Aorta (tissue), 5 donors: ENCODE measurements at places on chromosomes 3 and 15. TPM values are rescaled to one million over a fixed set of nuclear protein-coding genes. Genes with fewer than 3 reads are reported as not detected.
A peak's percentile ranks its signal among the peaks of the same experiment; 100 is the strongest.

DNA sequence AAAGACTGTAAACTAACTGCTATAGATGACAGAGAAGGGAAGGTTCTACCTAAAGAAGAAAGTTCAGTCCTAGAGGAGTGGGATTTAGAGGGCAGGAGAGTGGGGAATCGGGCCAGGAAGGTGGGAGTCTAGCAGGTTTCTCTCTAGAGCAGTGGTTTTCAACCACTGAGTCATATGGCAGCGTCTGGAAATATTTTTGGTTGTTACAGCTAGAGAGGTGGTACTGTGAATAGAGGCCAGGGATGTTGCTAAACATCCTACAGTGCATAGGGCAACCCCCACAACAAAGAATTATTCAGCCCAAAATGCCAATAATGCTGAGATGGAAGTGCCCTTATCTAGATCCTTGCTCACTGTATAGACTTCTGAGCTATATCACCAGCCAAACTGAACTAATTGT lies 28.7 kb downstream of the ATP1B3 start:
- no peak for DNase-seq

- DNase-seq = no peak
These were observed 159.4 kb upstream of the UBE2E1 start for GRCh38 chr3:23646184-23646920.

GRCh38 chr3:65967451-65967850 lies 71.3 kb downstream of the MAGI1 start:
- no peak for DNase-seq

DNA sequence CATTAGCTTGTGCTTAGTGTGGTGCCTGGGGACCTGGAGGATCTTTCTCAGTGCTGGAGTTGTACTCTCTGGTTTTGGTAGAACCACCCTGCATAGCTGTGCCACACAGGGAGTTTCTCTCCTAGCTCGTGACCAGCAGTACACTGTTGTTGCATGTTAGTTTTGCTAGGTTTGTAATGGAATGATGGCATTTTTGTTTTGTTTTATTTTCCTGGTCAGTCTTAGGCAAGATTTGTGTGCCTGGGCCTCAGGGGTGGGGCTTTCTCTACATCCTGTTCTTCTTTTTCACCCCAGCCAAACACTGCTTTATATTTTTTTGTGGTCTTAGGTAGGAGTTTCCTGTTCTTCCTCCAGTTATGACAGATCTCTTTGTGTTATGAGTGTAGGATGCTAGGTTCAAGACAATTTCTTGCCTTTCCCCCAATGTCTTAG lies 534.5 kb upstream of the KCNMB2 start:
- DNase-seq = no peak

DNA sequence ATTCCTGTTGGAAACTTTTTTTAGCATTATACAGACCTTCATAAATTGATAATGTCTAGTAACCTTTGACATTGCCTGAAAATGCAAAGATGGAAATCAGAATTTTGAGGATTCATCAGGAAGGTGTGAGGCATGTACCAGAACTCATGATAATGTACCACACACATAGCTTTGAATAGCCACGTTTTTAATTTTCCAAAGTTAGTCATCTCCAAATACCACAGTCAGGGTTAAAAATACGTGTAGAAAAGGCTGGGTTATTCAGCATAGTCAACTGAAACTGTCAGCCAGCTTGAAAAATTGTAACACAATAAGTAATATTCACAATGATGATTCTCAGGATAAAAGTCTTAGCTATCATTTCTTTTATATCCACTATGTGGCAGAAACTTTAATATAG lies 102.0 kb upstream of the THRB start:
- DNase-seq = no peak

DNA sequence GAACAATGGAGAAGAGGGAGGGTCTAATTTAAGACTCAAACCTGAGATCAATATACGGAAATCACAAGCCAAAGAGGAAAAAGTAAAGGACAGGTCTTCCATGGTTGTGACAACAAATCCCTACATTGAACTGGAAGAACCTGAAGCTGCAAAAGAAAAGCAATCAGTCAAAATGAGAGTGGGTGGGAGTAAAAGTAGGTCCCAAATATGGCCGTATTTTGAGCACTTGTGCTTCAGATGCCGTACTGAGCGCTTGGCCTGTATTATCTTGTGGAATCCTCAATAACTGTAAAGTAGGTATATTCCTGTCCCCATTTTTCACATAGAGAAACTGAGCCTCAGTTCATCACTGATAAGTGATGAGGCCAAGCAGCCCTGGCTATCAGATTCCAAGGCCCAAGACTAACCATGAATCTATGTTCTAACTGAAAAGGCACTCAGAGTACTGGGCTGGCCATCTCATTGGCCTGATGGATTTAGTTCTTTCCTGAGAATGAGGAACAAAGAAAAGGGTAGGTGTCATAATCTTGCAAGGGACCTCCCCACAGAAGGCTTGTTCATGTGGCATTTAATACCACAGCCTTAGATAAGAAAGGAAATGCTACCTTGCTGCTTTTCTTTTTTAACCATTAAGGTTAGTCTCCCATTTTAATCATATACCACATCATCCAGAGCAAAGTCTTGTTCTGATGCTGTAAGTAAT lies 52.5 kb downstream of the LRRN1 start:
- no peak for DNase-seq

DNA sequence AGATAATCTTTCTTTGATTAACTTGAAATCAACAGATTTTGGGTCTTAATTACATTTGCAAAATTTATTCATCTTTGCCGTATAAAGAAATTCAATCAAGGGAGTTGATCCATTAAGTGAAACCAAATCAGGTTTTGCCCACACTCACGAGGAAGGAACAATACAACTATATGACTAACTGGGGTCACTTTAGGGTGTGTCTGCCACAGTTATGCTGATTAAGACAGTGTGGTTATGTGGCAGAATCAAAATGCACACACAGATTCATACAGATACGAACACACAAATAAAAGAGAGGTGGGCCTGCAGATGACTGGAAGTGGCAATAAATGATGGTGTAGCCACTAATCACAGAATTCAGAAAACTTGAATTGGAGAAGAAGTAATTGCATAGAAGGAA lies 543.5 kb downstream of the GABRG3 start:
- DNase-seq = no peak

- no peak for DNase-seq
These were observed 536.7 kb downstream of the FOXP1 start for GRCh38 chr3:71046791-71047190.

GRCh38 chr15:89820666-89821611 lies 6.3 kb upstream of the ANPEP start:
- peak; percentile 71 for DNase-seq

DNA sequence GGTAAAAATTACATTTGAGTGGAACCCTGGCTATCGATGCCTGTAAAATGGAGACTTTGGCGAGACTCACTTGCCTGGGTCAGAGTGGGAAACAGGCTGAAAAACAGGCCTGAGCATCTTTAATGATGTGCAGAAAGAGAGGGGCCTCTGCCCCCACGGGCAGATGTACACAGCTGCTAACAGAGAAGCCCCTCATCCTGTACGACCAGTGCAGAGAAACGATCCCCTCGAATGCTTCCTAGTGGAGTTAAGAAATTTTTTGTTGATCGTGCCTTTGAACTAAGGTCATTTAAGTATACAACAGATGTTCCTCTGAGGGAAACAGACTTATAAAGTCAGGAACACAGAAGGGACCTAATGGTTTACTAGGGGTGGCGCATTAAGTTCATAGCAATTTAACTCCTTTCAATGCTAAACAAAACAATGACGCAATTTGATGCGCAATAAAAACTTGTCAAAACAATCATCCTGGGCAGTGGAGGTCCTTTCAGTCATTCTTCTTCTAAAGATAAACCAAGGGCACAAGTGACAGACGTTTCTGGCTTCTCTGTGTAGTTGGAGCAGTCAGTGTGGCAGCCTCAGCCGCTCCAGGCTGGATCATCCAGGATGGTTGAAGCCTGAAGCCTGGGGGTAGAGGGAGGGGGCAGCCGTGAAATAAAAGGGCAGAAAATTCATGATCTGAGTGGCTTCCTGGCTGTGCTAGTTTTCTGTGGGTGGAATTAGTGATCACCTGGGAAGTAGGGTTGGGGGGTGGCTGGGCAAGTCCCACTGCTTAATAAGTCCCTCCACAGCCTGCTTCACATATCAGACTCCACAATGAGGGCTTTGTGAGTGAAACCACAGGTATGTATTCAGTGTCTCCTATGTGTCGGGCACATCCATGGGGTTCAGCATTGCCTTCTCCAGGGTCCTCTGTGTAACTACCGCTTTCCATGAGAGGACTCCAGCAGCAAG lies 50.8 kb upstream of the MRPS22 start:
- no peak for DNase-seq

GRCh38 chr3:142243134-142243533 lies 17.7 kb upstream of the GK5 start:
- no peak for DNase-seq

DNA sequence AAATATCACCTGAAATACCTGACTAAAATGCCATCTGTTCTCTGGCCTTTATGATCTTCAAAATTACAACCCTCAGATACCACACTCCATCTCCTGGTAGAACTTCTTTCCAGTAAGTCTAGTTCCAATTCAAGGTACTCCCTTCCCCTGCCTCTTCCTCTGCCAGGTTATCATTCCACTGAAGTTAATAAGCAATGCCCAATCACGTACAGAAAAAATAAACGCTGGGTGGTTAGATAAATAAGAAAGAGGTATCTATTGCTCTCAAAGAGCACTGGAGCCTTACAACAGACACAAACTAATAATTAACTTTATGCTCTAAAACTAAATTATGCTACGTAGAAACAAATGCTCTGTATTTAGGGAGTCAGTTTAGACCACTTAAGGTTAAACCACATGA lies 112.5 kb downstream of the MYO9A start:
- DNase-seq = no peak

GRCh38 chr15:48976444-48977088 lies 12.8 kb upstream of the SHC4 start:
- DNase-seq = peak; percentile 79

DNA sequence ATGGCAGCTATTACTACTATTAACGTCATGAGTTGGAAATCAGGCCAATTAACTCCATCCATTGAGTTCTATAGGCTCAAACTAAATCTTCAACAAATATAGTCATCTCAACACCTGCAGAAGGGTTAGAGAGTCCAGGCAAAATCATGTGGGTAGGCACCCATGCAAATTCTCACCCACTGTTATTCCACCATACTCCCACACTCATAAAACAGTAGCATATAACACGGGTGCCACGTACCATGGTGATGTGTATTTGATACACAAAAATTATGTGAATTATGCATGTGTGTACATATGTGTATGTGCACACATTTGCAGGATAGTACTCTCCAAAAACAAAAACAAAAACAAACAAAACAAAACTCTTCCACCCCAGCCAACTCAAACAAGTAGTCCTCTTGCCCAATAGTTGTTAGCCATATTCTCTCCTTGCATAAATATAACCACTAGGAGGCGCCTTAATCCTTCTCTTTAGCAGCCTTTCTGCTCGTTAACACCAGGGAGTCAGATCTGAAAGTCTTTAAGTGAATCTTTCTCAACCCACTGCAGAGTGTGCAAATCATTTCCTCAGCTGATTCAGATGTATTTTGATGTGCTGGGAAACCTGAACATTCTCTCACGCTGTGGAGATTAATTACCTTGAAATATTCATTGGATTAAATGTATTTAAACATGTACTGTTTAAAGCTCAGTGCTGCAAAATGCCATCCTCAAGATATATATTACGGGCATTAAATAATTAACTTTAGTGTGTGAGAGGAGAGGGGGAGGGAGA lies 38.0 kb upstream of the COPB2 start:
- no peak for DNase-seq

- no peak for DNase-seq
These were observed 54.2 kb downstream of the PIK3R4 start for GRCh38 chr3:130692455-130692854.

DNA sequence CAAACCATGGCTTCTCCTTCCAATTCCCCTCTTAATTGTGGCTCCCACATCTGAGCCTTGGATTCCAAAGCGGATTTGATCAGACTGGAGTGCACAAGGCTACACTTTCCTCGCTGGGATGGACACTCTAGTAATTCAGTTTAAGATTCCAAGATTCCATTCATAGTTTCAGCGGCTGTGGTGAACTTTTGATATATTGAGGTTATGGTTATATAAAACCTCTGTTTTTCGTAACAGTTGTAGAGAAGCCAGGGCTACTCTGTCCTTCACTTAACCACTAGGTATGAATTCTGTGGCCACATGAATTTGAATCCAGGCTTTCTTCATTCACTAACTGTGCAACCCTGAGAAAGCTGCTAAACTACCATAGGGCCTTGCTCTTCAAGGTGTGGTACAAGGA lies 67.9 kb upstream of the KY start:
- no peak for DNase-seq

DNA sequence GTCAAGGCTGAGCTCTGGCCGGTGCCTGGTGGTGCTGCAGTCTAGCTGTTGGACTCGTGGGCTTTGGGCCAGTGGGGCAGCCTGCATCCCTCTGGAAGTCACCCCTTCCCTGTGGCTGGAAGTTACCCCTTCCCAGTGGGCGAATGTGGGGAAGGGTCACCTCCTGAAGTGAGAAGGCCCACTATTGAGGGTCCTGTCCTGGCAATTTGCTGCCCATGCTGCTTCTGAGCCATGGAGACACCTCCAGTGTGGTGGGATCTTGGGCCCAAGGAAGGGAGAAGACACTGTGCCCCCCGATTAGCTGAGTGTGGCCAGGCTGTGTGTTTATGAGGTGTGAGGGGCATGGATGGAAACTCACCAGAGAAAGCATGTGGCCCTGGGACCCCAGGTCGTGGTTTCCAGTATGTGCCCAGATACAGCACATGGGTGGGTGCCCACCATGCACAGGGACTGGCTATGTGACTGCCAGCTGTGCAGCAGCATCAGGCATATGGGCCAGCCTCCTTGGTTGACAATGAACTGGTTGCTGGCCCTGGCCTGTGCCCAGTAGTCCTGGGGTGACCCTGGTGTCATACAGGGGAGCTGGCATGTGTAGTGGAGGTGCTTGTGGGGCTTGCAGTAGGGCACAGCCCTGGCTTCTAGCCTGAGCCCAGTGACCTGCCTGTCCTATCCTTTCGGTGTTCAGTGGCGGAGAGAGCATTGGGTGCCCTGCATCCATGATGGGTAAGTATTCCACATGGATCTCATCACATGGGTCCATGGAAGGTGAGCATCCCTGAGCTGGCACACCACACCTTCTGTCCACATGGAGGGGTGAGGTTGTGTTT lies 221.2 kb downstream of the SNRPN start:
- peak; percentile 19 for DNase-seq

- no peak for DNase-seq
These were observed 7.3 kb downstream of the GPR149 start for GRCh38 chr3:154422694-154423093.

GRCh38 chr15:64349375-64349774 lies 6.6 kb downstream of the CSNK1G1 start:
- DNase-seq = no peak

GRCh38 chr3:187022403-187023029 lies 92.2 kb downstream of the ST6GAL1 start:
- DNase-seq = no peak

- no peak for DNase-seq
These were observed 87.8 kb downstream of the ADCY5 start for GRCh38 chr3:123361071-123361470.

The PRSS50 gene
- not detected for total RNA-seq

The GLDN gene
- 23.0 TPM for total RNA-seq

The CCRL2 gene
- 3.1 TPM for total RNA-seq

The MTFMT gene
- 11.3 TPM for total RNA-seq

The SCG3 gene
- not detected for total RNA-seq

The CPNE9 gene
- total RNA-seq = not detected

The CPA3 gene
- total RNA-seq = 5.6 TPM

The EPHB1 gene
- 4.8 TPM for total RNA-seq

The CD96 gene
- total RNA-seq = 1.8 TPM

The GUCA1C gene
- total RNA-seq = not detected

The CATSPER2 gene
- total RNA-seq = 9.3 TPM

The KNSTRN gene
- total RNA-seq = 6.6 TPM

The CYFIP1 gene
- 160 TPM for total RNA-seq

The NAA80 gene
- total RNA-seq = 10.3 TPM
